ENCODE measurements at places on chromosomes 5 and 9. TPM values are rescaled to one million over a fixed set of nuclear protein-coding genes. Genes with fewer than 3 reads are reported as not detected.

Gene FAT2
- total RNA-seq, result 107 TPM

Gene DBH
- not detected for total RNA-seq

Gene FAM153A
- total RNA-seq, result 6.0 TPM

Gene GPR150
- total RNA-seq, result 0.63 TPM

Gene CATSPER3
- total RNA-seq, result 0.23 TPM

Gene ENHO
- 2.6 TPM for total RNA-seq

Gene PDE6A
- total RNA-seq, result 0.04 TPM

Gene NUTM2G
- not detected for total RNA-seq

Gene BNIP1
- 4.8 TPM for total RNA-seq

Gene TAF1L
- not detected for total RNA-seq

Gene PCDHA5
- total RNA-seq, result 0.19 TPM

Gene VLDLR
- 3.7 TPM for total RNA-seq

Gene CCDC171
- total RNA-seq, result 4.2 TPM

Gene UGT3A1
- total RNA-seq, result not detected

Gene NEUROG1
- total RNA-seq, result not detected

Gene GPR21
- not detected for total RNA-seq

Gene CDX1
- total RNA-seq, result not detected

Gene EGFL7
- 52.5 TPM for total RNA-seq

Gene GLRA1
- not detected for total RNA-seq

Gene PRRC2B
- total RNA-seq, result 141 TPM
